Neural progenitor cell (in vitro differentiated cells): ENCODE measurements at places on chromosomes 16 and 17. TPM values are rescaled to one million over a fixed set of nuclear protein-coding genes. Genes with fewer than 3 reads are reported as not detected.

- DNase-seq = no peak
Observed at GRCh38 chr16:24344784-24345183, 88.6 kb downstream of the CACNG3 start.

The ZFPM1 gene
- total RNA-seq = 0.36 and 0.96 TPM in 2 replicates

DNA sequence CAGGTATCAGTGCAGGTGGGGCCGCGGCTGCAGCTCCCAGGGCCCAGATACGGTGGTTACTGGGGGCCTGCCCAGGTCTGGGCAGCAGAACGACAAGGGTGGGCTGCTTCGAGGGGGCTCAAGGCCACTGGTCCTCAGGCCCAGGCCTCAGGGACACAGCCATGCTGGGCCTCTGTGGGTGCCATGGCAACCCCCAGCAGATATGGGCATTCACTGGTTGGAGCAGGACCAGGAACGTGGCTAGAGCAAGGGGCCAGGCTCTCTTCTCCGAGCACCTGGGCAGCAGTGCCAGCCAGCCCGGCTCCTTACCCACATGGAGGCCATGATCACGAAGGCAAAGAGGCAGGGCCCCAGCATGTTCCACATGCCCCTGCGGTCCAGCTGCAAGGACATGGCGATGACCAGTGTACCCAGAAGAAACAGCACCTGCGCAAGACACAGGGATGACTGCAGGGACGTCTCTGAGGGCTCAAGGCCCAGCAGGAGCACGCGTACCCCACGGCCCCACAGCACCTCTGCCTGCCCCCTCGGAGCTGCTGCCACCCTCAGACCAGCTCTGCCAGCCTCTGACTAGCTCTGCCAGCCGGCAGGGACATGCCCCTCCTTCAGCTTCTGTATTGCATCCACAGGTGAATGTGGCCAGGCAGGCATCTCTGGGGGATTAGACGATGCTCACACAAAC, 2.1 kb upstream of the MRPL28 start:
- no peak for DNase-seq

DNA sequence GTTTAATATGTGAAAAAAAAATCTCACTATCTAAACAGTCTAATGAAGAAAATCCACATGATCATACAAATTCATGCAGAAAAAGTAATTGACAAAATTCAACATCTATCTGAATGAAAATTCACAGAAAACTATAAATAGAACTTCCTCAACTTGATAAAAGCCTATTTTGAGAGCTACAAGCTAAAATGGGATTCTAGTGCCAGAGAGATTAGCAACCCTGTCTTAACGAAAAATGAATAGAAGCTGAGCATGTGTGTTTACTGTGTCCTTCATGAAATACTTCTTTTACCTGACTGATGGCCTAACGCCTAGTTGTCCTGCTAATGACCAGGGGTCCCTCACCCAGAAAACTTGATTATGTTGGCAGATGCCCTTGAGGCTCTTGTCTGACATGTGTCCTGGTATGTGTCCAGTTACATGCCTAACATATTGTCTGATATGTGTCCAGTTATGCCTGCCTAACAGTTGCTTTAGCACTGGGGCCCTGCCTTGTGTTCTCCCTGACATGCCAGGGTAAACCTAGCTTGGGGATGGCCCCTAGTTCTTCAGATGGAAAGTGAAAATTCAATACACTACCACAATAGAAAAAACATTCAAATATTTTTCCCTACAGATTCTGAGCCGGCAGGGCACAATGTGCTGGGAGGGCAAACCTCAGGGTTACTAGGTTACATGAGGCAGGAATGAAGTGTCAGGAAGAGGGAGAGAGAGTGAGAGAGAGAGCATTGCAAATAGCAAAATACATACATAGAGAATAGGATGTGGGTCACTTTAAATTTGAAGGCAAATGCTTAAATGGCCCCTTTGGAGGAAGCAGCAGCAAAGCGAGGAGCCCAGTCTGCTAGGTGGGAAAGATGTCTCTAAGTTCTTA, 834.0 kb downstream of the CDH11 start:
- no peak for DNase-seq

The SSTR5 gene
- not detected in 2 replicates for total RNA-seq

The TBC1D3G gene
- not detected in 2 replicates for total RNA-seq

The SMIM36 gene
- total RNA-seq = not detected in 2 replicates

GRCh38 chr16:78778101-78779004, 678.9 kb downstream of the WWOX start:
- no peak for DNase-seq

- peak; percentile 55 for DNase-seq
Observed at GRCh38 chr17:45222014-45222288, 266 bp downstream of the FMNL1 start.

The TAT gene
- not detected in 2 replicates for total RNA-seq

DNA sequence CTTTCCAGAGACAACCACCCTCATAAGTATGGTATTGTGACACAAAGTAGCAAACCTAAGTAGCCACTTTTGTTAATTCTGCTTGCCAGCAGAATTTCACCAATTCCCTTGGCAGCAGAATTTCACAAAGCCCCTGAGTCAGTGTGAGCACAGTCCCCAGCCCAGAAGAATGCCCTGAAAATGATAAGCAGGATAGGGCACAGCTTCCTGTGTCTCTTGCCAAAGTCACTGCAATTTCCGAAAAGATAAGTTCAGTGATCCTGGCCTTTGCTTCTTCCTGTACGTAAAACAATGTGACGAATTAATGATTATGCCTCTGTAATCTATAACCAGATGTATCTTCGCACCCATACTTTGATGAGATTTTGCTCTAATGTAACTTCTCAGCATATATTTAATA, 16.0 kb upstream of the WIPF2 start:
- DNase-seq = no peak

- DNase-seq = no peak
Observed at GRCh38 chr17:15744885-15745284, 12.8 kb downstream of the TBC1D26 start.

DNA sequence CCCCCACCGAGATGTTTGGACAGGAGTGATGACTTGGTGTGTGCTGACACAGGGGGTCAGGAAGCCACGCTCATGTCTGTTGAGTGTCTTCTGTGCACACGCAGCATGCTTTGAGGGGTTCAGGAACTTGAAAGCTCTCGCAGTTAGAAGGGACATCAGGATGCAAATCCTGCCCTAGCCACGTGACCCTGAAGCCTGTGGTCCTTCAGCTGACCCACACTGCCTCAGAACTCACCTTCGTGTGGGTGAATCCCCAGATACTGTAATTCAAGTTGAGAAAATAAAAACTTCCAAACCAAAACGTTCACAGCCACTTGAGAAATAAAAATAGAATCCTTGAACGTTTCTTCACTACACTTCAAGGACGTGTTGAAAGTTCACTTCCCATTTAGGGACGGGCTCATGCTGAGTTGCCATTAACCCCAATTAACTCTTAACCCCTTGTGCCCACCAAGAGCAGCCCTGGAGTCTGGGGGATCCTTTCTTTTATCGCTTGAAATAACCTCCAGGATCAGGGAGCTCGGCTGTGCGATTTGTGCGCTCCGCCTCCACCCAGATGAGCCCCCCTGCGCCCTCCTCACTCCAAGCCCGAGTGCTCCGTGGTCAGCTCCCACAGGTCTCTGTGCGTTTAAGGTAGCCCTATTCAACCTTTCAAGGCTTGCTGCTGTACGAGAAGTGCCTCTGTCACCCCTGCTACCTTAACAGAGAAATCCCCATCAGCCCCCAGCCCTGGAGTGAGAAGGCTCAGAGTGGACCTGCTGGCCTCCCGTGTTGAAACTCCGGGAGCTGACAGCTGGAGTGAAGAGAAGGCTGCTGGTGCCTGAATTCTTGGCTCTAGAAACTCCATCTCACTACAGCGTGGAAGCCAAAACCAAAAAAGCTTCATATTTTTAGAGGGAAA, 36.2 kb upstream of the NAT9 start:
- peak; percentile 47 for DNase-seq

The GRIN2A gene
- 1.6 and 1.8 TPM in 2 replicates for total RNA-seq

The ITGB3 gene
- 0.47 TPM in 1 of 2 replicates, not detected in the other for total RNA-seq

- no peak for DNase-seq
Observed at GRCh38 chr17:7894226-7894625, 5.6 kb downstream of the CHD3 start.

The FOXF1 gene
- total RNA-seq = not detected in 2 replicates

GRCh38 chr16:2447920-2448583, 11.9 kb upstream of the TEDC2 start:
- DNase-seq = no peak

The WFIKKN1 gene
- total RNA-seq = 5.9 and 22.5 TPM in 2 replicates

DNA sequence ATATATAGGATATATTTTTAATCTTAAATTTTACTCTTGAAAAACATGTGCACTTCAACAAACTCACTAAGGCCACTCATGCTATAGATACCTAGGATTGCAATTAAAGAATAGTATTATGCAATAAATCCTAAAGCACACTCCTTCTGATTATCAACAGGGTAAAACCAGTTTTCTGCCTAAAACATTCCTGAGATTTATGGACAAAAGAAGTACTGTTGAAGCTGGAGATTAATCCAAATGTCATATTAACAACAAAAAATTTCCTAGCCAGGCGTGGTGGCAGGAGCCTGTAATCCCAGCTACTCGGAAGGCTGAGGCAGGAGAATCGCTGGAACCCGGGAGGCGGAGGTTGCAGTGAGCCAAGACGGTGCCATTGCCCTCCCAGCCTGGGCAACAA, 21.4 kb downstream of the CHCT1 start:
- DNase-seq = no peak

DNA sequence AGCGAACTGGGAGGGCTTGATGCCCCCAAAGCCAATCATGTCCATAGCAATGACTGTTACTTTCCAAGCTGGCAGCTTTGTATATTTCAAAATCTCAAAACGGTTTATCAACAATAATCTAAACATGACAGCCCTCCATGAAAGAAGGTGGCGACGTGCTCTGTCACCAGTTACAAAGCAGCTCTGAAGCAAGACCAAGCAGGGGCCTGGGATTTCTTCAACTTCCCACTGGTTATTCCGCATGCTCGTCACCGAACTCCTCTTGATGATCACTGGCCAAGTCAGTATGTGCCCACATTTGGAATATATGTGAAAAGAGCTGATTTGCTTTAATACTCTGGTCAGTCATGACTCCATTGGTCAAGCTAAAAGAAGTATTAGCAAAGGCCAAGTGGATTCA, 175.6 kb downstream of the VPS53 start:
- no peak for DNase-seq

DNA sequence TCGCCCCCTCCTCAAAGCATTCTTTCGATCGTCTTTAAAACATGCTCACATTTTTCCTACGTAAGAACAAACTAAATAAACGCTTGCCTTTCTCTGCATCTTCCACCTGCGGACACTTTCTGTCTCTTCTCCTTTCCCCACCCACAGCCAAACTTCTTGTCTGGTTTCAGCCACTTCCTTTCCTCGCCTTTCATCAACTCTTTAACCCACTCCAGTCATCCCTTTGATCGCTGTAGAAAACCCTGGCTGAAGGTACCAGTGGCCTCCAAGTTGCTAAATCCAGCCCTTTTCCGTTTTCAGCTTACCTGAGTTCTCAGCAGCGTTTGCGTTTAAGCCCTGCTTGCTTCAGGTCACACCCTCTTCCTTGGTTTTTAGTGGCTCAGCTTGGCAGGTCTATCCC, 483 bp downstream of the RPA1 start:
- DNase-seq = peak; percentile 48
